ENCODE measurements at places on chromosomes 3 and 15.

GRCh38 chr15:64521726-64522164, 61.4 kb downstream of the ZNF609 start:
- no peak for DNase-seq

DNA sequence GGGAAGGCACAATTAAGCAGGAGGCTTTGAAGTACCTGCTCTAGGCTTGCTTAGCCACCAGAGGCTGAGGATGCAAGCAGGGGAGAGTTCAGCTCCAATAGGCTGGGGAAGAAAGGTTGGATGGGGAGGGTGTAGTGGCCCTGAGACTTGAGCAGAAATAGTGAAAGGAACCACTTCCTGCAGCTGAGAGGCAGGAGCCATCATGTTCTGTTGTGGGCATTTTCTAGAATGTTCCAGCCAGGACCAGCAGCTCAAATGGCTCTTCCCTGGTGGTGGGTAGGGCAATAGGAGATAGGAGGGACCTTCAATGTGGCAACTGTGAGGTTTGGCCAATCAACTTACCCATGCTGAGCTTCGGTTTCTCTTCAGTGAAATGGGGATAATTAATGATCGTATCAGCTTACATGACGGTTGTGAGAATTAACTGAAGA, 79.1 kb upstream of the CGNL1 start:
- no peak for DNase-seq

GRCh38 chr15:80169768-80170357, 17.1 kb downstream of the FAH start:
- DNase-seq = no peak

- DNase-seq = no peak
These were observed 19.2 kb upstream of the SMAD6 start for GRCh38 chr15:66682865-66683264.

GRCh38 chr3:106609666-106610301, 741.0 kb upstream of the CBLB start:
- peak; percentile 41 for DNase-seq

- DNase-seq = no peak
These were observed 299.8 kb upstream of the CNTN4 start for GRCh38 chr3:1798711-1799405.

GRCh38 chr3:95334461-95334860, 1271.6 kb downstream of the NSUN3 start:
- no peak for DNase-seq

GRCh38 chr3:43477600-43477999, 144.2 kb downstream of the ANO10 start:
- DNase-seq = no peak

- no peak for DNase-seq
These were observed 53.9 kb downstream of the COPS2 start for GRCh38 chr15:49101536-49101935.

- no peak for DNase-seq
These were observed 294.4 kb downstream of the KBTBD8 start for GRCh38 chr3:67292356-67293121.

GRCh38 chr3:124813541-124813940, 73.6 kb downstream of the ITGB5 start:
- no peak for DNase-seq

DNA sequence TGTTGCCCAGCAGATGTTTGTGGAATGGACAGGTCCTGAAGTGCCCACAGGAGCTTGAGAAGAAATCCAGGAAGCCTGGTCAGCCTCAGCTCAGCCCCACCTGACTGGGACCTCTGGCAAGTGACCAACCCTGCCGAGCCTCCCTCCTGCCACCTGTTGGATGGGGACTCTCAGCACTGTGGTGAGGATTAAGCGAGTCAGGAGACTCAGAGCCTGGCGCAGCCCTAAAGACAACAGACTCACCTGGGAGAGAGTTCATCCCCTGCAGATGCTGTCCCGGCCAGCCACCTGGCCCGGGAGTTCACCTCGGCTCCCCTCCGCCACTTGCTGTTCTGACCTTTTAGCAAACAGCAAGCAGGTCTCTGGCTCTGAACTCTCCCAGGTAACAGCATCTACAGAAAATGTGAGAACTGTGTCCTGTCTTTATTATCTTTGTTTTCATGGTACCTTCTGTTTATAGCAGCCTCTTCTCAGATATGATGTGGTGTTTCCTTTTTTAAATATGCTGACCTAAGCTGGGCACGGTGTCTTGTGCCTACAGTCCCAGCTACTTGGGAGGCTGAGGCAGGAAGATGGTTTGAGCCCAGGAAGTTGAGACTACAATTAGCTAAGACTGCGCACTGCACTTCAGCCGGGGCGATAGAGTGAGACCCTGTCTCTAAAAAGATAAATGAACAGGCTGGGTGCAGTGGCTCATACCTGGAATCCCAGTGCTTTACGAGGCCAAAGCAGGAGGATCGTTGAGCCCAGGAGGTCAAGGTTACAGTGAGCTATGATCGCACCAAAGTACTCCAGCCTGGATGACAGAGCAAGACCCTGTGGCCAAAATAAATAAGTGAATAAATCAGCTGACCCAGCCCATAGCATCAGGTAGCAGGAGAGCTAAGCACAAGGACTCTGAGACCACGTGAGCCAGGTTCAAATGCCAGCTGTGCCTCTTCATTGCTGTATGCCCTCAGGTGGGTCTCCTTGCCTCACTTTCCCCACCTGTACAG, 32.4 kb upstream of the SLC6A6 start:
- no peak for DNase-seq

DNA sequence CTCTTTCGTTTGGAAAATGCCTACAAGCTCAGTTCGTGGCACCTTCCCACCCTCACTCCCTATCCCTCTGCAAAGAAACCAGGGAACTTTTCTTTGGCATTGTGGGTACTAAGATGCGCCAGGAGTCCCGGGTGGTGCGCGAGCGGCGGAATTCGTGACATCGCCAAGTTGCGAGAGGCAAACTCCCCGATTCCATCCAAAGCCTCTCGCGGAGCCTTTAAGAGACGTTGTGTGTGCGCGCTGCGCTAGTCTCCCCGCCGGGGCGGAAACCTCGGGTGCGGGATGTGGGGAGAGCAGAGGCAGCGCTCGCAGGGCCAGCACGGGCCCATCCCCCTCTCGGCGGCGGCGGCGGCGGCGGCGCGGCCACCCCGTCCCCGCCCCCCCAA, 443 bp upstream of the NR2F2 start:
- peak; percentile 72 for DNase-seq

DNA sequence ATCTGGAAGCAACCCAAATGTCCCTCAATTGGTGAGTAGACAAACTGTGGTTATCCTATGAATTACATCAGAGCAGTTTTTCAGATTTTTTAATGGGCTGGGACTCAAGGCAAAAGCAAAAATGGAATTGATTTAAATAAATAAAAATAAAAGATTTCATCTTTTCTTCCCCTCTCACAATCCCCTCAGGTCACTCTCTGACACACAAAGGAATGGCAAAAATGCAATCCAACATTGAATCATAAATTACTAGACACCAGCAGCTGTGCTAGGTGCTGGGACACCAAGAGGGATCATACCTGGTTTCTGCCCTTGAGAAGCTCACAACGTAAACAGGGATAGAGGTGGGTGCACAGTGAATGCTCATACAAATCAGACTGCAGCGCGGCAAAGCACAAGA, 58.8 kb downstream of the CPN2 start:
- DNase-seq = no peak

DNA sequence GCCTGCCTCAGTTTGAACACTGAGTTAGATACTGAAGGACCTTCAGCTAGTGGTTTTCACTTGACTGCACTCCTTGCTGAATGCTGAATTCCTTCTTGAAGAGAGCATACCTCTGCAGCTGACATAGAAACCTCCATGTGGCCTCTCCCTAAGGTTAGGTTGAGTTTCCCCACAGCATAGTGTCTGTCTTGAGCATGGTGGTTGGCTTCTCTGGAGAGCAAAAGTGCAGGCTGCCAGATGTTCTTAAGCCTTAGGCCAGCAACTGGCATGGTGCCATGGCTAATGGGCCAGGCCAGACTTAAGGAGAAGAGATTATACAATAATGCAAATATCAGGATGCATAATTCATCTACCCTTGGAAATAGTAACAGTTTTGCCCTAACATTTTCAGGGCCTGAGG, 545.6 kb upstream of the ZNF385D start:
- DNase-seq = no peak

- no peak for DNase-seq
These were observed 44.3 kb upstream of the SLC24A5 start for GRCh38 chr15:48076454-48076853.

DNA sequence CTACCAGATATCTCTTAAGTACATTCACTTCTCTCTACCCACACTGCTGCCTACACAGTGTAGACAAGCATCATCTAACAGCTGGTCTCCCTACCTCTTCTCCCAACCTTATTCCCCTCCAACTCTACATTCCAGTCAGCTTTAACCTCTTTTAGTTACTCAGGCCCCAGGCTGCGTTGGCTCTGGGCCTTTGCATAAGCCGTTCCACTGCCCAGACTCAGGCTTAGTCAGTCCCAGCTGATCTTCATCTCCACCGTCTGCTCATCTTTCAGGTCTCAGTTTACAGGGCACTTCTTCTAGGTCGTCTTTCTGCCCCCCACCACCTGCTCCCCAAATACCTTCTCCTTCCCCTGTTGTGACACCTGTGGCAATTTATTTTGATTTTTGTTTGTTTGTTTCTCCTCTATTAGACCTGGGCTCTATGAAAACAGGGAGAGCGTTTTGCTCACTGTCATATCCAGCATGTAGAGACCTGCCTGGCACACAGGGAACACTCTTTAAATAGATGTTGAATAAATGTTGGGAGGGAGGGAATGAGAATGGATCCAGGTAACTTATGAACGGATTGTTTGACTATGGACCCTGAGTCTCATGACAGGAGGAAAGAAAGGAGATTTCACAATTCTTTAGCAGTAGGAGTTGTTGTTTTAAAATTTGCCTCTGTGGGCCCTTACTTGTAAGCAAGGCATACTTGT, 11.1 kb downstream of the SLC27A2 start:
- DNase-seq = no peak

GRCh38 chr3:48738926-48739616, 22.1 kb upstream of the IP6K2 start:
- DNase-seq = no peak

DNA sequence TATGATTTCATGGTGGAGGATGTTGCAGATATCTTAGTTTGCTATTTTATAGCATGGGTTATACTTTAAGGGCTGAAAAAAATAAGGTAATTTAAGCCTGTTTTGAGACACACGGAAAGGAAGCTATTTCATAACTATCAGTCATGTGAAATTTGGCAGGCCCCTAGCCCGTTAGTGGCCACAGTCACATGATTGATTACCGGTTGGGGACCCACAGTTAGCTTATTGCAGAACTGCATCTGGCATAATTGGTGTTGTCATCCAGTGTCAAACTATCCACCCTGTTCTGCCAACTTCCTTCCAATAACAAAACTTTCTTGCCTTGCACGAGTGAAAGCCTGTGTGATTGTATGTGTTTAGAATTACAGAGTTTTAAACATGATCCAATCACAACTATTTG, 35.2 kb downstream of the FNDC3B start:
- no peak for DNase-seq

GRCh38 chr3:154334973-154335420, 10.7 kb upstream of the DHX36 start:
- DNase-seq = no peak

DNA sequence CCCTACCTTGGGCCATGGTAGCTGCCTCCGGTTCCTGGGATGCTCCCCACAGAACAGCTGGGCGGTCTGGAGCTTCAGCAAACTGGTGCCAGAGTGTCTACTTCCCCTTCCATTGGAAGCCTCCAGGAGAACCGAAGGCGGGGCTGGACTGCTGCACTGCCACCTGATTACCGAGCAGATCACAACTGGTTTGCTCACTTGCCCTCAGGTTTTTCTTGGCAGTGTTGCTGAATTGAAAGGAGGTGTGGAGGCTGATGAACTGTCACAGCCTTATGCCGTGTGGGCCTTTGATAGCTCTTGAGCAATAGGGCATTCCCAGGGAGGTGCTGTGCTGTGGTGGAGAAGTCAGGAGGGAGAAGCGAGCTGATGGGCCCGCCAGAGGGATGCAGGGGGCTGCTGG, at the start of gene TGM5:
Gene TGM5, minus strand, starts transcription at position 95 of the 400 bp plus-strand sequence. Its CDS starts 79 bp downstream, at position 16.
- DNase-seq = no peak

GRCh38 chr15:61951949-61952348, 108.3 kb downstream of the VPS13C start:
- DNase-seq = no peak

- DNase-seq = no peak
These were observed at the start of gene TRIM69 for GRCh38 chr15:44736181-44736765. Gene TRIM69 (plus strand): TSS chr15:44736528. CDS start chr15:44736705, 177 bp downstream.

DNA sequence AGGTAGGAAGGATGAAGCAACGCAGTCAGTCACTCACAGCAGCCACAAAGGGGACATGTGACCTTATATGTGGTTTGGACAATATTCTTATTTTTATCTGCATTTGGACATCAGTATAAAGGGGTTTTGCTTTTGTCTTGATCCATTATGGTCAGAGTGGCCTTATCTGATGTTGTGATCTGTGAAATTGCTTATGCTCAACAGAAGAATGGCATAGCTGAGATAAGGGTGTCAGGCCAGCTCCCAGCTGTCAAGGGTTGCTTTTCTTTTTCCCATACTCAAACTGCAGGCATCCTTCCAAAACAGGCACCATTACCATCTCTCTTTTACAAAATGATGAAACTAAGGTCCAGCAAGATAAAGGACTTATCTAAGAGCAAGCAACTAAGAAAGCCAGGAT, 28.1 kb downstream of the DCLK3 start:
- DNase-seq = no peak

- no peak for DNase-seq
These were observed 56.8 kb downstream of the ITGA11 start for GRCh38 chr15:68375191-68375631.

DNA sequence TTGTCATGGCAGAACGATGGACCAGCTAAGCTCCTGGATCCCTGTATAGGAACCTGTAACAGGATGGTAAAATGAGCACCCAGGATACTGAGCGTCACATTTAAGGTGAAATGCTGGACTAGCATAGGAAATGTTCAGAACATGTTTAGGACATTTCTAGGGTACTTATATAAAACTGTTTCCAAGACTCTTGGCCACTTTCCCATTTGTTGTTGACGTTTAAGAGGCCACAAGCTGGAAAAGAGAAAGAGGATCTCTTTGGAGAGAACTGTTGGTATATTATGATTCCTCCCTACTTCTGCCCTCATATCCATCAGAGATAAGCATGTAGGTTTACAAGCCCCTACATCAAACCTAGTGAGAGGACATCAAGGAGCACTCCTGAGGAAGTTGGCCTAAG, 57.5 kb downstream of the SCN11A start:
- DNase-seq = no peak

- no peak for DNase-seq
These were observed 35.7 kb upstream of the IGF1R start for GRCh38 chr15:98612490-98613110.

DNA sequence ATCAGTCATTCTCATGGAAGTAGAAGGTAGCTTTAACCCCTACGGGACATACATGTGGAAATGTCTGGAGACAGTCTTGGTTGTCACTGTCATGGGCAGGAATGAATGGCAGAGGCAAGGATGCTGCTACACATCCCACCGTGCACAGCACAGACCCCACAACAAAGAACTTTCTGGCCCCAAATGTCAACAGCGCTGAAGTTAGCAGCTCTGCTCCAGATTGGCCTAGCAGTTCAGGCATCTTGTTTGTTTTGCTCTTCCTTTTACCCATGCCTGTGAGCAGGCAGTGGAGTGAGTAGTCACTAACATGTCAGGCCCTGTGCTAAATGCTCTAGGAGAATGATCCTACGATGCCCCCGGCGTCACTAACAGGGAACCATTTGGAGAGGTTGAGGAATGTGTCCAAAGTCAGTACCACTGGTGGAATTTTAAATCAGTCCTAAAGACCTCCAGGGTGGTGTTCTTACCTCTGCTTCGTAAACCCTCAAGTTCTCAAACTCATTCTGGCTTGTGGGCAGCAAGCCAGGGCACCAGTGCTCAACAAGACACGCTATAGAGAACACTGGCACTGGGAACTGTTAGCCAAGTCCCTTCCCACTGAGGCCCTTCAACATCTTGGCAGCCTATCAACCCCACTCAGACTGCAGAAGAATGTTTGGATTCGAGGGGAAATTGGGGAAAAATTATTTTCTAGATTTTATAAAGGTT, 142.2 kb downstream of the FOXP1 start:
- no peak for DNase-seq
